ENCODE measurements at places on chromosomes 7 and 10. TPM values are rescaled to one million over a fixed set of nuclear protein-coding genes. Genes with fewer than 3 reads are reported as not detected.
A peak's percentile ranks its signal among the peaks of the same experiment; 100 is the strongest.

TMEM140 gene
- 31.2 TPM for total RNA-seq

TLL2 gene
- not detected for total RNA-seq

NAMPT gene
- total RNA-seq = 184 TPM

TAS2R4 gene
- 2.2 TPM for total RNA-seq

OIT3 gene
- total RNA-seq = not detected

TMEM60 gene
- 22.8 TPM for total RNA-seq

ACSM6 gene
- total RNA-seq = not detected

OPN4 gene
- not detected for total RNA-seq

ZNF518A gene
- total RNA-seq = 17.9 TPM

PRSS37 gene
- total RNA-seq = not detected

LRRC4 gene
- 6.4 TPM for total RNA-seq

TOMM7 gene
- total RNA-seq = 361 TPM

- no peak for DNase-seq
Observed at GRCh38 chr10:83248106-83248631, 891.1 kb upstream of the GHITM start.

GRCh38 chr7:70569335-70569819 is 562.6 kb upstream of the GALNT17 start:
- DNase-seq = no peak

GRCh38 chr7:28465697-28466096 is 53.4 kb downstream of the CREB5 start:
- no peak for DNase-seq

GRCh38 chr7:101233907-101234547 is 3.6 kb downstream of the CLDN15 start:
- no peak for DNase-seq

GRCh38 chr7:1062296-1063294 is 18.2 kb downstream of the GPR146 start:
- no peak for DNase-seq

GRCh38 chr10:102313221-102313896 is 68.0 kb downstream of the GBF1 start:
- no peak for DNase-seq

DNA sequence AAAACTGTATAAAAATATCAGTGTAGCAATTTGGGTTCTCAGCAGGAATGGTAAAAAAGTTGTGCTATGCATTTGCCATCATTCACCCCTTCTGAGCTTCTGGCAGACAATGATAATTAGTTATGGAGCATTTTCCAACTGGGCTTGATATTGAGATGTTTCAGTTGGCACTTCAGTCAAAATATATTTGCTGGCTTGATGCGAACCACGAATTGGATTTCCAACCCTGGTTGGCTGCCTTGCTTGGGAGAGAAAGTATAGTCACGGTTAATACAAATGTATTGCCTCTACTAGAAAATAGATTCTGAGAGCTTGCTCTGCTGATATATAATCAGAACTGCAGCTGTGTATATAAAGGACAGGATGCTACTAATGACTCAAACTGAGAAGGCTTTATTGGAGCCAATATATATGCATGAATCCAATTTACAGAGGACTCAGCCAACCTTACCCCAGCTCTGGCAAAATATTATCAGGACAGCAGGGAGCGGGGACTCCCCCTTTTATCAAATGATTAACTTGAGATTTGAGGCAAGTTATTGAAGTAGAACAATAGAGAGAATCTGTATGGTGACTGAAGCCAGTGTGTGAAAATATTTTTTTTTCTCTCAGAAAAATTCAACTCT is 219.8 kb upstream of the SMIM30 start:
- DNase-seq = no peak

DNA sequence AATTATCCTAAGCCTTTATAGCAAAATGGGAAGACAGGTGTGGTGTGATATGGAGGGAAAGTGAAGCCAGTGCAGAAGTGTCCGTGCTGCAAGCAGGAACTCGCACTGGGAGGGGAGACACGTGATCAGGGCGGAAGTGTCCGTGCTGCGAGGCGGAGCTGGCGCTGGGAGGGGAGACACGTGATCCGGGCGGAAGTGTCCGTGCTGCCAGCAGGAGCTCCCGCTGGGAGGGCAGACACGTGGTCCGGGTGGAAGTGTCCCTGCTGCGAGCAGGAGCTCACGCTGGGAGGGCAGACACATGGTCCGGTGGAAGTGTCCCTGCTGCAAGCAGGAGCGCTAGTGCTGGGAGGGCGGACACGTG is 40.5 kb upstream of the PRKAR1B start:
- DNase-seq = no peak

DNA sequence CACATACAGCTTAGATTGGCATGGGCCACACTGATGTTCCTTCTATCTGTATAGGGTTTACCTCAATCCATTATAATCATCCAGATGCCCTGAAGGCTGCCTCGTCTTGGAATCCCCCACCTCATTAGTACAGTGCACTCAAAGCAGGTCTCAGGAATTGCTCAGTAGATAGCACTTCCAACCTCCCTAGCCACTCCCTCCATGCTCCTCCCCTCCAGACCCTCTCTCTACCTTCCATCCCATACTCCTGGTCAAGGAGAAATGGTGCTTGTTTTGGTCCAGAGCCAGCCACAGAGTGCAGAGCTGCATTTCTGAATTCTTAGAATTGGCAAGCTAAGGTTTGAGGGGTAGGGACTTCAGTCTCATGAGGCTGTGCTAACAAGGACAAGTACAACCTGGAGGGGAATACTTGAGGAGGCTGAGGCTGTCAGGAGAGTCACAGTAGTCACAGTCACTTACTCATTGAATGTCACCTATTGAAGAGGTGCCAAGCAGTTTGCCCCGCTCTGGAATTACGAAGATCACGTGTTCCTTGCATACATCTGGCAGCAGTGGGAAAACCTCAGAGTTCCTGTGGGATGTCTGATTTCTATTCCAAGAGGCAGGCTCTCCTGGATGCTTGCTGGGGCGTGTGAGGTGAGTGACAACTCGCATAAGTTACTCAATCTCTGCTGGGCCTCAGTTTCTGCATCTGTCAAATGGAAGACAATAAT is 60.7 kb upstream of the ZNF746 start:
- DNase-seq = no peak

- peak; percentile 73 for DNase-seq
Observed at GRCh38 chr10:12333380-12334185, 15.8 kb upstream of the CAMK1D start.

DNA sequence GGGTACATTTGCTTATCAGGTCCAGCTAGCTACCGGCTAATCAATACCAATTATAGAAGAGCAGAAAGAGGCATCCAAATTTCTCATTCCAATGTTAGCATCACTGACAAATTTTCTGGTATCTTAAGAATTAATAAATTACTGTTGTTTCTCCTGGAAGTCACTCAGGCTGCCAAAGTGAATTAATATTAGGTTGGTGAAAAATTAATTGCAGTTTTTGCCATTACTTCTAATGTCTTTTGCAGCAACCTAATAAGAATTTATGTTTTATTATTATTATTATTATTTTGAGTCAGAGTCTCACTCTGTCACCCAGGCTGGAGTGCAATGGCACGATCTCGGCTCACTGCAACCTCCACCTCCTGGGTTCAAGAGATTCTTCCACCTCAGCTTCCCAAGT is 979.9 kb downstream of the TYW1 start:
- no peak for DNase-seq

DNA sequence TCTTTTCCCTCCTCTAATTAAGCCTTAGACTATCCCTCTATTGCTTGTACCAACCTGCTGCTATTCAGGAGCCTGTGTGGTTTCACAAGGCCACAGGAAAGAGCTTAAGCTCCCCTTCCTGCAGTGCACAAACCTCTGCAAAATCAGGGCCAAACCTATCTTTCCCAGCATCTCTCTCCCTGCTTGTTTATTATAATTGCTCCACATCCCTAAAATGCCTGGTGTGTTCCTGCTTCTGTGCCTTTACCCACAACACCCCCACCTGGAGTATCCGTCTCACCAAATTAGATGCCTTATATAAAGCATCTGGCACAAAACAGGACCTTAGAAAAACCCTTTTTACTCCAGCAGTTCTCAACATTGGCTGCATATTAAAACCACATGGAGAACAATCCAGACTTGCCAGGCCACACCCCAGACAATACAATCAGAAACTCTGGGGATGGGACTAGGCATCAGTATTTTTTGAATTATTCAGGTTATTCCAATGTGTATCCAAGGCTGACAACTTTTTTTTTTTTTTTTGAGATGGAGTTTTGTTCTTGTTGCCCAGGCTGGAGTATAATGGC is 16.7 kb downstream of the SEC31B start:
- DNase-seq = no peak

GRCh38 chr7:70455925-70456324 is 676.0 kb upstream of the GALNT17 start:
- no peak for DNase-seq

DNA sequence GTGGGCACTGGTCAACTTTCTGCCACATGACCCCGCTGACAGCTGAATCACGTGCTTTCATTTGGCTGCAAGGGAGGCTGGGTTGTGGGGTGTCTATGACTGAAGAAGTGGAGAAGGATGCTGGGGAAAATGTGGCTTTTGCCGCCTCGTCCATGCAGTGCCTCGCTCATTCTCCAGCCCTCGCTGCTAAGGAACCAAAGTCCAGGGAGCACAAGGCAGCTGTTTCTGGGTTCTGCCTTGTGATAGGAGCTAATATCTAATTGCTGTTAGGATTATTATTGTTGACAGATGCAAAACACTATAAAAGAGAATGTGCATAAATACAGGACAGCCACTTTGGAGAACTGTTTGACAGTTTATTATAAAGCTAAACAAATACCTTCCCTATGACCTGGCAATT is 4.9 kb upstream of the CAMK2B start:
- no peak for DNase-seq

GRCh38 chr10:115937768-115938056 is 335.3 kb downstream of the GFRA1 start:
- no peak for DNase-seq

- DNase-seq = no peak
Observed at GRCh38 chr10:78806681-78807221, 262.0 kb upstream of the ZMIZ1 start.

GRCh38 chr7:18780266-18780665 is 284.7 kb downstream of the HDAC9 start:
- no peak for DNase-seq

DNA sequence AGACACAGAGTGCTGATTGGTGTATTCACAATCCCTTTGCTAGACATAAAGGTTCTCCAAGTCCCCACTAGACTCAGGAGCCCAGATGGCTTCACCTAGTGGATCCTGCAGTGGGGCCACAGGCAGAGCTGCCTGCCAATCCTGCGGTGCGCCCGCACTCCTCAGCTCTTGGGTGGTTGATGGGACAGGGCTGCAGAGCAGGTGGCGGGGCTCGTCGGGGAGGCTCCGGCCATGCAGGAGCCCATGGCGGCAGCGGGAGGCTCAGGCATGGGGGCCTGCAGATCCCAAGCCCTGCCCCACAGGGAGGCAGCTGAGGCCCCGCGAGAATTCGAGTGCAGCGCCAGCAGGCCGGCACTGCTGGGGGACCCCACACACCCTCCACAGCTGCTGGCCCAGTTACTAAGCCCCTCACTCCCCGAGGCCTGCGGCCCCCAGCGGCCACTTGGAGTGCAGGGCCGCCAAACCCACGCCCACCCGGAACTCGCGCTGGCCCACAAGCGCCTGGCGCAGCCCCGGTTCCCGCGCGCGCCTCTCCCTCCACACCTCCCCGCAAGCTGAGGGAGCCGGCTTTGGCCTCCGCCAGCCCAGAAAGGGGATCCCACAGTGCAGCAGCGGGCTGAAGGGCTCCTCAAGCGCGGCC is 7.7 kb upstream of the BET1 start:
- peak; percentile 52 for DNase-seq

- no peak for DNase-seq
Observed at GRCh38 chr10:131311402-131311660, 190 bp downstream of the TCERG1L start.

DNA sequence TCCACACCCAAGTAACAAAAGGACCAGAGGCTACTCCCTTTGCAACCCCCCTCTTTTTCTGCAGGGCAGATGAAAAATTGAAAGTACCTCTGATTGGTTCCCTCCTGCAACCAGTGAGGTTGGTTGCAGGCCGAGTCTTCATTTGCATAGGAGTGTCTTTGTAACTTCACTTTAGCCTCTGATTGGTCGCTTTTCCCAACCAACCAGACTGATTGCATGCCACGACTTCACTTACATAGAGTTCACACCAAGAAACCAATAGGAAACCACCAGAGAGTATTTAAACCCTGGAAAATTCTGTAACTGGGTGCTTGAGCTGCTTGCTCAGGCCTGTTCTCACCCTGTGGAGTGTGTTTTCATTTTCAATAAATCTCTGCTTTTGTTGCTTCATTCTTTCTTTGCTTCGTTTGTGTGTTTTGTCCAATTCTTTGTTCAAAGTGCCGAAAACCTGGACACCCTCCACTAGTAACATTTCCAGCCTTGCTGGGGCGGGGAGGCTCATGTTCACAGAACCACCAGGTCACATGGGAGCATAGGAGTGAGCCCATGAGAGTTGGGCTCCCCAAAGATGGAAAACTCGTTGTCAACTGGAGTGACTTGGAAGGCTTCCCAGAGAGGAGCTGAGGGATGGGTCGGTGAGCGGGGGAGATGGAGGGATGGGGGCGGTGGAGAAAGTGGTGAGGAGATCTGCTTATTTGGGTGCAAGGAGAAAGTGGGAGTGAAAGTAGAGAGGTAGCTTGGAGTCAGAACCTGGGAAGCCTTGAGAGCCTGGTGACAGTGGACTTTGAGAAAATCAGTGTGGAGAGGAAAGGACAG is 223.6 kb downstream of the GFRA1 start:
- DNase-seq = no peak

GRCh38 chr10:76168437-76168836 is 737.0 kb downstream of the LRMDA start:
- DNase-seq = no peak

DNA sequence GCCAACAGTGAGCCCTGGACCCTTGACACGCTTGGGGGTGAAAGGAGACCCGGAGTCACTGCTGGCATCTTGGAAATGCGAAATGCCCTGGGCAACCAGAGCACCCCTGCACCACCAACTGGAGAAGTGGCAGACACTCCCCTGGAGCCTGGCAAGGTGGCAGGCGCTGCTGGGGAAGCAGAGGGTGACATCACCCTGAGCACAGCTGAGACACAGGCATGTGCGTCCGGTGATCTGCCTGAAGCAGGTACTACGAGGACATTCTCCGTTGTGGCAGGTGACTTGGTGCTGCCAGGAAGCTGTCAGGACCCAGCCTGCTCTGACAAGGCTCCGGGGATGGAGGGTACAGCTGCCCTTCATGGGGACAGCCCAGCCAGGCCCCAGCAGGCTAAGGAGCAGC is 98.5 kb downstream of the TACC2 start:
- no peak for DNase-seq

DNA sequence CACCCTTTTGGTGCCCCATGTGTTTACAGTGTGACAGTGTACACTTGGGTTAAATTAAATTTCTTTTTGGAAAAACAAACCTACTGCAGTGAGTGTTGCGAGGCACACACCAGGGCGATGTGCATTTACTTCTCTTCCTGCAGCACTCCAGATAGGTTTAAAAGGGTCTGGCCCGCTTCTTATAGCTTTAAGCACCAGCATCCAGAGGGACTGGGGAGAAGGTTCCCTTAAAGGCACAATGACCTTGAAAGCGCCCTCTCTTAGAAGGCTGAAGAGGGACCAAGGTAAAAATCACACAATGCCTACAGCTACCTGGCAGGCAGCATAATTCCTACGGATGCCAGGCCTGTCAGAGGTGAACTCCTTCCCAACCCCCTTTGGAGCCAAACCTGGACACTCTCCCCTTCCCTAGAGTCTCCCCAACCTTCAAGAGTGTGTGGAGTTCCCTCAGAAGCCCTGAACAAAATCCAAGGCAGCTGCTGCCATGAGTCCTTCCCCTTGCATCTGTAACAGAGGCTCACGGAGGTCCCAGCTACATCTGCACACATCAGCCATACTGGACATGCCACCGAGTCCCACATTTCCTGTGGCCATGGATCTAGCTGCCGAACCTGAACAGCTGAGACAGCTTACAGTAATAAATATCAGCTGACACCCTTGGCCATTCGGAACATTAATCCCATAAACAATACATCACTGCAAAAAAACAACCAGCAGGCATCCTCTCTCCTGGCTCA is 33.2 kb downstream of the TRIM8 start:
- DNase-seq = no peak
